ENCODE measurements at places on chromosomes 13 and 19.
A peak's percentile ranks its signal among the peaks of the same experiment; 100 is the strongest.

GRCh38 chr19:19043881-19044280 lies 10.5 kb downstream of the ARMC6 start:
- DNase-seq, result no peak

GRCh38 chr19:1590641-1591397 lies 1.8 kb downstream of the MBD3 start:
- peak; percentile 32 for DNase-seq

- no peak for DNase-seq
Measured at GRCh38 chr13:88339271-88339741, 668.1 kb downstream of the SLITRK5 start.

DNA sequence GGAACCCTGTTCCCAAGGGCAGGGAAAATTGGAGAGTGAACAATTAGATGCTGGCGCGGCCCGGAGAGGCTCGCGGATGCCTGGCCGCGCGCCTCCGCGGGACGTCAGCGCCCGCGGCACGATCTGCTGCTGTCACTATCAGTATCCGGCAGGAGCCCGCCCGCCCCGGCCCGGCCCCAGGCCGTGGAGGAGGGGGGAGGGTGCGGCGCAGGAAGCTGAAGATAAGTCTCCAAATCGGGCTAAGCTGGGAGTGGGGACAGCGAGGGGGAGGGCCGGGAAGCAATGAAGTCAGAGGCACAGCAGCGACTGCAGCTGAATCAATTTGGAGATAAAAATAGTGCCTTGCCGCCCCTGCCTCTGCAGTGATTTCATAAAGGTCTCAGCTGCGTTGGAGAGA lies 441.5 kb upstream of the KLF12 start:
- peak; percentile 39 for DNase-seq

DNA sequence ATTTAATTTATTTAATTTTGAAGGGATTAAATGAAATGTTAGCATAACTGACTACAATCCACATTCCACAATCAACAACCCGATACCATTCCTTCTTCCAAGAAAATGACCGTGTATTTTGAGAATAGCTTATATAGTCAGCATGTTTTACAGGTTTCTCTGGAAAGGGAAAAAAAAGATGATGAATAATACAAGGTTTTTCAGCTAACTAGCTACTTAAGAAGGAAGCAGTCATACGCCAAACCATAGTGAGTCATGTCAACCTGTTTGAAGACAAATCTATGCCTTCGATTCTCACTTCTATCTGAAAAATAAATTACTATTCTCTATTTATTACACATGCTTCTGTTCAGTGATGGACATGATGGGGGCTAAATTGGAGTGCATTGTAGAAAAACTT lies 258.6 kb downstream of the EFNB2 start:
- DNase-seq, result no peak

DNA sequence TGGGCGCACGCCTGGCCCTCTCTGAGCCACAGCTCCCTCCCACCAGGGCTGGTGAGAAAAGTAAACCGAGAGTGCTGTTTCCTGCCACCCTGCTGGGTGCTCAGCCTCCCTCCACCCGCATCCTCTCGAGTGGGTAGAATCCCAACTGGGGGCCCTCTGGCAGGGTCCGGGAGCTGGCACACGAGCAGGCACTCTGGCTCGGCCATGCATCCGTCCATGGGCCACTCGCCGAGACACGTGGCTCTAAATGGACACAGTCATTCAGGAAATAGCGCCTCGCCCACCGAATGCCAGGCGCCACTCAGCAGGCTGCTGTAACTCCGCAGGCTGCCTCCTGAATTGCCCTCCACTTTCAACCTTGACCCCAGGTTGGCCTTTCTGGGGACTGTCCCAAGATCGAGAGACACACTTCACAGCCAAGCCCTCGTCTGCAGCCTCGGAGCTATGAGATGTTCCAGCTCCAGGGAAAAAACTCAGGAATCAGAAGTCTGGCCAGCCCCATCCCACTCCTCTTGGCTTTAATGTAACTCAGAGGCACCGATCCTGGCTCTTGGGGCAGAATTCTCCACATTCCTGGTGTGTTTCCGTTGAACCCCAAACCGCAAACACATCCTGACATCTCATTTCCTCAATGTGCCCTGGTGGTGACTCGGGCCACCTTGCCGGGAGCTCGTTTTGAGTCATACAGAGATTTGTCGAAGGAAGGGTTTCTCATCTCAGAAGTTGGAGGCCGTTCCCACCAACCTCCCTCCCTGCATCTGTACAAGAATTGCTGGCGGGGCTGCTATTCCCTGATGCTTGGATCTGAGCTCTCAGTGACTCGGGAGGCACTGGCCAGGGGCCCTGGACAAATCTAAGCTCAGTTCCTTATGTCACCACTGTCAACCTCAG lies 14.1 kb downstream of the KLF2 start:
- DNase-seq, result peak; percentile 43

DNA sequence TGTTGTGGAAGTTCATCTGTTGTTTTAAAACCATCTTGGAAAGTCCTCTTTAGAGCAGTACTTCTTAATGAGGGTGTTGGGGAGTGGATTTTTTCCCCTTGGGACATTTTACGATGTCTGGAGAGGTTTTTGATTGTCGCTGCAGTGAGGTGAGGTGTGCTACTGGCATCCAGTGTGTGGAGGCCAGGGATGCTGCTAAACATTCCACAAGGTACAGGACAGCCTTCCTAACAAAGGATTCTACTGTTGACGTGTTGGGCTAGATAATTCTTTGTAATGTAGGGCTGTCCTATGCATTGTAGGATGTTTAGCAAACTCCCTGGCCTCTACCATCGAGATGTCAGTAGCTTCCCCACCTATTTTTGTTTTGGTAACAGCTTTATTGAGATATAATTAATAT lies 33.3 kb downstream of the NAA16 start:
- DNase-seq, result no peak

- DNase-seq, result no peak
Measured at GRCh38 chr19:14400951-14401431, 18.1 kb downstream of the DDX39A start.

- DNase-seq, result no peak
Measured at GRCh38 chr13:18991060-18991459, 190.6 kb downstream of the TUBA3C start.

GRCh38 chr19:1274852-1275259 lies 474 bp upstream of the FAM174C start:
- no peak for DNase-seq

DNA sequence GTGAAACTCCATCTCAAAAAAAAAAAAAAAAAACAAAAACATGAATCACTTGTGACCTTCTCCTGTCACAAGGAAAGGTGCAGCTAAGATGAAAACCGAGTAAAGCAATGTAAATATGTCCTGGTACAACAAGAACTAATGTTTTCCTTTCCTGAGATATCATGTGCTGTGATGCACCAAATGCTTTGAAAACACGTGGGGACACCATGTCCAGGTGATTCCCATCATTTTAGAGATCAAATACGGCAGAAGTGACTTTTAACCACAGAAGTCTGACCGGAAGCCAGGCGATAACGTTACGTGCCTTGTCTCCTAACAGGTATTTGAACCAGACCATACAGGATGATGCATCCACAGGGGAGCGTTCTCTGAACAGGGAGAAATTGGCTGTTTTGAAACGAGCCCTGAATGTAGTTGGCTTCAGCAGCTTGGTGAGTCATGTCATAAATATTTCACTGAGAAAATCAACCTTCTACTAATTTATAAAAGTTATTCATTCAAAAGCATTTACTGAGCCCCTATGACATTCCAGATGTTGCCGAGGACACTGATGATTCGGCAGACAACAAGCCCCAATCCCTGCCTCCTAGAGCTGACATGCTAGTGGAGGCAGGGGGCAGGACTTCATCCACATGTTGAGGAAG lies 328.1 kb downstream of the MYO16 start:
- DNase-seq, result no peak

DNA sequence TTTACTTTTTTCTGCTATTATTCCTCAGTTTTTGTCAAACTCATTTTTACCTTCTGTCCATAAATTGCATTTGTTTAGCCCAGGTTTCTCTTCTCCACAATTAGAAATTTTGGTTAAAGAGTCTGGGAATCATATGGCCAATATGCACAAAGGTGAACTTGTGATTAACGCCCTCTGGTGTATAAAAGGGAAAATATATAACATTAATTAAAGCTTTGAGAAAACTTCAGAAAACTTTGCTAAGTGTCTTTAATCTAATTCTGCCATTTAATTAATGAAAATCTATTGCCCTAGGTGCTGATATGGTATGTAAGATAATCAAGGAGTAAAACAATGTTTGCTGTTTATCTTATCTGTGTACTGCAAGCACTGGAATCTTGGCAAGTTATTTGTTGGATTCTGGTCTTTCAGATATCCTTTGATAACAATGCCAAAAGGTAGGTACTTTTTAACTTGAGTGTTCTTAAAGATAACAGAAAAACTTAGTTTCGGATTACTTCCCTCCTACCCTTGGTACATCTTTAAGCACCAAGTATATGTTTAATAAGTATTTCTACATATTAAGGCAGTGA lies 402.6 kb downstream of the SUCLA2 start:
- DNase-seq, result no peak

DNA sequence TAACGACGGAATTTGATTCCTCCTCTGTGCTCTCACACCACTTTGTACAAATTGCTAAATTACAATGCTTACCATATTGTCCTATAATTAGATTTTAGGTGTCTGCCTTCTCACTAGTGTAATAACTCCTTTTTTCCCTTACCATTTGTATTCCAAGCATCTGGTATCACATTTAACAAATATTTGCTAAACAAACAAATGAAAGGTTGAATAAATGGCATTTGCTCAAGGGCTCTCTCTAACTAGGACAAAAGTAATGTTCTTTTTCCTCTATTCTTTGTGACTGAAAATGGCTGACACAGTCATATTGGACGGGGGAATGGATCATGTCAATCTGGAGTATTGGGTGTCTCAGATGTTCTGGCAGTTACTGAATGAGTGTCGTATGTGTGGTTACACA lies 99.7 kb downstream of the ENOX1 start:
- DNase-seq, result no peak

DNA sequence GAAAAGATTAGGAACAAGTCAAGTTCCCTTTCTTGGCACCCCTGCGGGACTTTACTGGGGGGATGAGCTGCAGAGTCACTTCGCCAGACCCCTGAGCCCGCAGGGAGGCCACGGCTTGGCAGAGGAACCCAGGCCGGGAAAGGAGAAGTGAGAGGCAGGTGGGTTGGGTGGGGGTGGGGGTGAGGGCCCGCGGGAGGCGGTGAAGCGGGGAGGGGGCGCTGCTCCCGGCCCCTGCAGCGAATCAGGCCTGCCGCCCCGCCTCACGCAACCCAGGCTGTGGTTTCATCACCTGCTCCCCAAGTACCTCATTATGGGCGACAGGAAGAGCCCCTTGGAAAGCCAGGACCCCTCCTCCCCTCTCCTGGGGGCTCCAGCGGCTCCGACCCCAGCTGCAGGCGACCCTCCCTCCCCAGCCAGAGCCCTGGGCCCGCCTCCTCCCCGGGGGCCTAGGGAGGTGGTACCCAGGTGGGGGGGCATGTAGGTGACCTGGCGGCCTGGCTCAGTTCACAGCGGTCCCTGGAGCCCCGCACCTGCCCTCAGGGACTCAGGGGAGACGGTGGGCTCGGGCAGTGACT lies 9.5 kb downstream of the MEF2B start:
- no peak for DNase-seq

DNA sequence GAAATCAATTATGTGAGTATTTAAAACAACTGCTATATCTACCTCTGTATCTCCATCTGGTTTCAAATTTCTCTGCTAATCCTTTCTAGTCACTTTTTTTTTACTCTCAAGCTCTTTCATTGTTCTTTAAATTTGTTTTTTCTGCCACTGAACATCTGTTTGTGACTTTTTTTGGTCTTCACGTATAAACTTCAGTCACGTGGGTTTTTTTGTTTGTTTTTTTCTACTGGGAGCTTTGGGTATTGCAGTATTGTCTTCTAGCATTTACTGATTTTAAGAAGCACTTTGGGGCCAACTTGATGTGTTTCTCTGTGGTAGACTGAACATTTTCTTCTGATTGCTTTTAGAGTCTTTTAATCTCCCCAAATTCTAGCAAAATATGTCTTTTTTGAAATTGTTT lies 262.6 kb upstream of the RXFP2 start:
- no peak for DNase-seq

DNA sequence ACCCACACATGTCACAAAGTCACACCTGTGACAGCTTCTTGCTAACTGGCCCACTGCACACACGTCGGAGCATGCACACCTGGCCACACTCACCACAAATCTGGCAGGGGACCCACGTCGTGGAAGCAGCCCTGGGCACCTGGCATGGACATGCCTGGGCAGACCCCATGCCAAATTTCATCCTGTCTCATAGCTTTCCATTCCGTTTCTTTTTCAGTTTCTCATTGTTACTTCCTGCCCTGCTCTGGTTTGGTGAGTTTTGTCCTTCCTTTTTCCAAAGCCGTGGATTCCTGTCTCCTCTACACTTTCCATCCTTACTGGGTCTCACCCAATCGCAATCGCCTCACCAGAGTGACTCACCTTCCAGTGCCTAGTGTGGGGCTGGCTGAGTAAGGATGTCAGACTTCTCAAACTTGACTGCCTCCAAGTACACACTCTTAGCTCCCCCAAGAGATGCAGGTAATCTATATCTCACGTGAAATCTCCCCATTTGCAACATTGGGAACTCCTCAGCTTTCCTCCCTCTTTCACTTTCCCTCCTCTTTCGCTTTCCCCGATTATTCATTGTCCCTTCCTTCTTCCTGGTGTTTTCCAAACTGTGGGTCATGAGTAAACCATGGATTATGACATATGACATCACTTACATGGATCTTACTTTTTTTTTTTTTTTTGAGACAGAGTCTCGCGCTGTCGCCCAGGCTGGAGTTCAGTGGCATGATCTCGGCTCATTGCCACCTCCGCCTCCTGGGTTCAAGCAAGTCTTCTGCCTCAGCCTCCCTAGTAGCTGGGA lies 1.6 kb upstream of the BBC3 start:
- no peak for DNase-seq

DNA sequence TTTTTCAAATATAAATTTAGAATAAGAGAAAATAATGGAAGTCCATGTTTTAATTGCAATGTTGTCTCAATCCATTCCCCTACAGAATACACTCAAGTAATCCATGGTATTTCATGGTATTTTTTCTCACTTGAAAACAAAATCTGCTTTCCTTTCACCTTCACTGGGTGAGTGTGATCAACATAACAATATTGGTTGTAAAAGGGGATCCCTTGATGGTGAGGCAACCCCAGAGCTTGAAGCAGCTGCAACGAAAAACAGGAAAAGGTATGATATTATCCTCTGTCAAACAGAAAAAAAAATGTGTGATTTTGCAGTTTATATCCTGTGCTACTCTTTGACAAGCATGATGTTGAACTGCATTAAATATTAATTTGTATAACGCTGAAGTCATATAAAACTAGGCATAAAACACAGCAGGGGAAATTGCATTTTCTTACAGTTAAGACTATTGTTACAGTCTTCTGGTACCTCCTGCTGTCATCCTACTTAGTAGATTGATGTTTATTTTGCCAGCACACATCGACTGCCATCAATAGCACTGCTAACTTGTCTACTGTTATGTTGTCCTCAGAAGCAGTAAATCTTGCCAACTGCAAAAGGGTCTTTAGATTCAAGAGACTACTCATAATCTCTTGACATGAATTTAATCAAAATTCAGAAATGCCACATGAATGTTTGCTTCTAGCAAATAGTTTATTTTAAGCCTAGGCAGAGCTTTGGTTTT lies 373.1 kb upstream of the MIR17HG start:
- no peak for DNase-seq

Data from stimulated activated CD4-positive, alpha-beta T cell treated with anti-CD3 and anti-CD28 coated beads, Interleukin-12 subunit alpha, Interleukin-12 subunit beta, amount 100 ng/mL, for 24 hours (primary cell).